Colonic mucosa (tissue), 4 donors: ENCODE measurements at places on chromosomes 6 and 20. TPM values are rescaled to one million over a fixed set of nuclear protein-coding genes. Genes with fewer than 3 reads are reported as not detected.

DNA sequence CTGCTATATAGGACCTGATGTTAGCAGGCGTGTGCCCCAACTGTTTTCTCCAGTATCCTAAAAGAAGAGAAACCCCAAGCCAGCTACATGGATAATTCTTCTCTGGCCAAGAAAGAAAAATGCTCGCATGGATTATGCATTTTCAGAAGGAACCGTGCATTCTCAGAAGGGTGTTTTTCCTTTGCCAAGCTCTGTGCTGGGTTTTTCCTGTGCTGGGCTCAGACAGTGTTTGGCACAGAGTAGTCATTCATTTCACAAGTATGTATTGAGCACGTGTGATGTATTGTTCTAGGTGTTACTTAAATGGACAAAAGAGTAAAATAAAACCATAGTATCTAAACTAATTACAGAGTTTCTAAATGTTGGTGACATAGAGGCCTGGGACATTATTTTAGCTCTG, 62.7 kb upstream of the ZNF133 start:
- DNase-seq: no peak
- H3K36me3 ChIP-seq: no peaks in the 10 kb centered on the region
- no peak overlapping the region for H3K4me3 ChIP-seq
- no peaks in the 10 kb centered on the region for H3K27me3 ChIP-seq
- H3K27ac ChIP-seq: no peak overlapping the region
- no peaks in the 10 kb centered on the region for H3K4me1 ChIP-seq

MMP24OS gene
- 83.9 TPM for total RNA-seq

- DNase-seq: no peak
- no peak overlapping the region for H3K4me3 ChIP-seq
- H3K4me1 ChIP-seq: no peaks in the 10 kb centered on the region
- H3K36me3 ChIP-seq: no peaks in the 10 kb centered on the region
- H3K27ac ChIP-seq: no peak overlapping the region
These were observed 62.8 kb upstream of the TASP1 start for GRCh38 chr20:13701486-13701885.

NFKBIL1 gene
- 16.1 TPM for total RNA-seq

GRCh38 chr20:45044084-45044573, 56.8 kb downstream of the KCNS1 start:
- H3K27me3 ChIP-seq: no peaks in the 10 kb centered on the region
- H3K4me3 ChIP-seq: no peak overlapping the region
- H3K36me3 ChIP-seq: no peaks in the 10 kb centered on the region
- no peaks in the 10 kb centered on the region for H3K4me1 ChIP-seq
- peak; percentile 34 for DNase-seq
- H3K27ac ChIP-seq: no peak overlapping the region

- no peak overlapping the region for H3K27ac ChIP-seq
- H3K27me3 ChIP-seq: no peaks in the 10 kb centered on the region
- no peak for DNase-seq
- H3K4me3 ChIP-seq: no peak overlapping the region
These were observed 6.4 kb downstream of the EXOC2 start for GRCh38 chr6:686497-686896.

DNA sequence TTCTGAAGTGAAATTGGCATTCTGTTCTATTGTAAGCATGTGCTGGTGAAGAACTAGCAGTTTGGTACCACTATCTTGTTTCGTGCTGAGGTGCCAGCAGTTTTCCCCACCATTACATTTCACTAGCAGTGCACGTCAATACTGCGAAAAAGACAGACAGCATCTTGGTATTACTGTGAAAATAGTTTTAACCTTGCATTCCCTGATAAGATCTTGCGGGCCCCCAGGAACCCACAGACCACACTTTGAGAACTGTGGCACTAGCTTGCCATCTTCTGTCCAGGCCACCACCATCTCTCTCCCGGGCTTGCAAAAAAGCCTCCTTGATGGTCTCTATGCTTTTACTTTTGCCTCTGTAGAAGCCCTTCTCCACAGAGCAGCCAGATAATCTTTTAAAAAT, 185.7 kb downstream of the BACH2 start:
- DNase-seq: no peak
- H3K27me3 ChIP-seq: no peaks in the 10 kb centered on the region
- H3K4me3 ChIP-seq: no peak overlapping the region
- no peak overlapping the region for H3K27ac ChIP-seq
- no peaks in the 10 kb centered on the region for H3K4me1 ChIP-seq
- no peaks in the 10 kb centered on the region for H3K36me3 ChIP-seq

DNA sequence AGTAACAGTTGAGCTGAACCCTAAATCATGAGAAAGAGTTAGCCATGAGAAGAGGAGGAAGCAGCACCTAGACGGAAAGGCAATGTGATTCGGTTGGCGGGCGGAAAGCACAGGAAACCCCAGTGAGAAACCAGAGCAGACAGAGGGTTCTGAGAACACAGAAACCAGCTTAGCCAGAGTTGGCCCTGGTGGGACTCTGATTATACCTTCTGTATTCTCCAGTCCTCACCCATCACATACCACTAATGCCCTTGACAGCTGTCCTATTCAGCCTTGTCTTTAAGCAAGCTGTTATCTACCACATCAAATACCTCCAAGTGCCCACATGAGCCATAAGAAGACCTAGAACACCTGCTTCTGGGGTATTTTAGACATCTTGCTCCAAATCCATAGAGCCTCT, 58.9 kb upstream of the LRRC1 start:
- H3K27me3 ChIP-seq: no peaks in the 10 kb centered on the region
- H3K4me1 ChIP-seq: no peaks in the 10 kb centered on the region
- H3K36me3 ChIP-seq: no peaks in the 10 kb centered on the region

FOXC1 gene
- 1.5 TPM for total RNA-seq

AVP gene
- not detected for total RNA-seq

- H3K27me3 ChIP-seq: no peaks in the 10 kb centered on the region
- no peak overlapping the region for H3K4me3 ChIP-seq
- DNase-seq: no peak
- peaks cover 11% of the 10 kb centered on the region for H3K4me1 ChIP-seq
These were observed 161.2 kb downstream of the VEGFA start for GRCh38 chr6:43931201-43931600.

DNA sequence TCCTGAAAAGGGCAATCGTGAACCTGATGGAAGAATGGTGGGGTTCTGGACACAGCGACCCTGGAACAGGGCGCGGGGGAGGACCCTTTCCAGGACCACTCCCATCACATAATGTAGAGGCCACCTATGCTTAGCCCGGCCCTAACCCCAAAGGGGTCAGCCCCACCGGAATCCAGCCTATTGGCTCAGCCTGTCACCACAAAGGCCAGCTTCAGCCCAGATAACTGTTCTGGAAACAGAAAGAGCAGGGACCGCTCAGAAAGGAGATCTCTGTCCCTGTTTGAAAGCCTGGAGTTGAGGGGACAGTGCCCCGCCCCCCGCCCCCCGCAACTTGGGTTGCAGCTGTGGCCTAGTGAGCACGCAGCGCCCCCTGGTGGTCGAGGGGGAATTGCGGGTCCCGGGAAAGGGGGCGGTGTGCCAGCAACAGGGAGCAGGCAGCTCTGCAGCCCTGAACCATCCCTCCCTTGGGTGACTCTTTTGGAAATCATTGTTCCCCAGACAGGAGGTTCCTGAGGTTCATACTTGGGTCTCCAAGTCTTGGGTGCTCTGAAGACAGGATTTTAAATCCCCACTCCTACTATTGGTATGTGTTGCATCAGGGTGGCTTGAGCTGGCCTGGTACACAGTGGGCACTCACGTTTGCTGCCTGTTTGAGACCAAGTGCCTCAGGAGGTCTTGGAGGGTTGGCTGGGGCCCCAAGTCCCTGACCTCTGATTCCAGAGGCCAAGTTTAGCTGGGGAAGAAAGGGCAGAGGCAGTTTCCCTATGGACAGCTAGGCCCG, 1.5 kb downstream of the SIGLEC1 start:
- no peak overlapping the region for H3K4me3 ChIP-seq
- no peaks in the 10 kb centered on the region for H3K4me1 ChIP-seq
- H3K27ac ChIP-seq: no peak overlapping the region

GRCh38 chr6:91328241-91328640, 741.4 kb upstream of the MAP3K7 start:
- no peak overlapping the region for H3K27ac ChIP-seq
- H3K36me3 ChIP-seq: no peaks in the 10 kb centered on the region
- no peaks in the 10 kb centered on the region for H3K4me1 ChIP-seq

DNA sequence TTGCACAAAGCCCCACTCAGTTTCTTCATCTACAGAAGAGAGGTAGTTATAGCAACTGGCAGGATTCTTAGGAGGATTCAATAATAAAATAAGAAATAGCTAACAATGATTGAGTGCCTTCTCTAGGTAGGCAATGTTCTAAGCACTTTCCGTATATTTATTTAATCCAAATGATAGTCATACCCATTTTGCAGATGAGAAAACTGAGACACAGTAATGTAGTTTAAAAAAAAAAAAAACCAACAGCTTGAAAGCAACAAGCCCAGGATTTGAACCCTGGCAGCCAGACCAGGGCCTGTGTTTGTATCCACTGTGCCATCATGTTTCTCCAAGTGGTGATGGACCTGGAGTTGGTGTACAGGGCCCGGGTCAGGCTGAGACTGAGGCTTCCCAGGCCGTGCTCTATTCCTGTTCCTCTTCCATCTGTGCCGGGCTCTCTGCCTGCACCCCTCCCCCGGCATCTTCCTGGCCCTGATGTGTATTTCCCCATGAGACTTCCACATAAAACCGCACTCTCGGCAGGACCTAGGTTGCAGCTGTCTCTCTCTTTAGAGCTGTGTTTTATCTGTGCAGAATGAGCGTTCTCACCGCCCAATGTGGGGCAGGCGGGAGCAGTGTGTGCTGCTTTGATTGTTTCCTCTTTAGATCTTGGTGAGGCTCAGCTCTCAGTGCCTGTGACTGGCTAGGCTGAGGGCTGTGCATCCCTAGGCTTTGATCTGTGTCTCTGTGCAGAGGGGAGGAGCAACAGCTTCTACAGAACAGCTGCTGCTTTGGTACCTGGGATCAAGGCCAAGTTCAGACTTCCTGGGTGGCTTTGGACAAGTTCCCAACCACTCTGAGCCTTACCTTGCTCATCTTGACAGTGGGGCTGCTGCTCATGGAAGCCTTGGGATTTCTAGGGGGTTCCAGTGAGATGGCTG, 49.5 kb downstream of the TOX2 start:
- H3K27ac ChIP-seq: no peak overlapping the region
- H3K27me3 ChIP-seq: no peaks in the 10 kb centered on the region
- no peaks in the 10 kb centered on the region for H3K36me3 ChIP-seq
- no peak overlapping the region for H3K4me3 ChIP-seq
- DNase-seq: no peak

- no peaks in the 10 kb centered on the region for H3K36me3 ChIP-seq
- H3K27me3 ChIP-seq: no peaks in the 10 kb centered on the region
- DNase-seq: no peak
- no peaks in the 10 kb centered on the region for H3K4me1 ChIP-seq
- no peak overlapping the region for H3K27ac ChIP-seq
- no peak overlapping the region for H3K4me3 ChIP-seq
These were observed 710.1 kb upstream of the NRSN1 start for GRCh38 chr6:23415819-23416427.

- H3K4me3 ChIP-seq: peak overlapping the region; percentile 26
- H3K4me1 ChIP-seq: peaks cover 3% of the 10 kb centered on the region
- DNase-seq: no peak
- no peaks in the 10 kb centered on the region for H3K27me3 ChIP-seq
- H3K36me3 ChIP-seq: no peaks in the 10 kb centered on the region
These were observed 130.2 kb upstream of the AKIRIN2 start for GRCh38 chr6:87832025-87832825.

- no peak for DNase-seq
- no peak overlapping the region for H3K4me3 ChIP-seq
- H3K27me3 ChIP-seq: peaks cover 80% of the 10 kb centered on the region
These were observed 8.8 kb downstream of the NR2E1 start for GRCh38 chr6:108174371-108175175.
